AML-193 (cell line): ENCODE measurements at places on chromosomes 2 and 18.
A peak's percentile ranks its signal among the peaks of the same experiment; 100 is the strongest.

GRCh38 chr2:191358325-191359025 lies 113.3 kb downstream of the MYO1B start:
- no peak for DNase-seq

GRCh38 chr18:36706134-36706881 lies 122.5 kb downstream of the TPGS2 start:
- DNase-seq: no peak

DNA sequence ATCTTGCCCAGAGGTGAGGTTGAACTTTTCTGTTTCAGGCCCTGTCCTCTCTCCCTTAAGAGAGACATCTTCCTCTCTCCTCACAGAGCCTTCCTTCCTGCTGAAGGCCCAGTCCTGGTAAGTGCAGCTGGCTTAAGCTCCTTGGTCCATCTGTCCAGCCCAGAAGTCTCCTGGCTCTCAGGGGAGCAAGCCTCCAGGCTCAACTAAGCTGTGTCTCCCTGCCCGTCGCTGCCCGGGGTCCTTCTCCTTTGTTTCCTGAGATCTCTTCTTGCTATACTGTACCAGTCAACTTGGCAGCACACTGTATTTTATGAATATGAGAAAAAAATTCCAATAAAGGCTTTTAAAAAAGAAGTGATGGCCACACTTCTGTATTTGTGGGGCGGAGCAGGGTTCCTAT lies 77.4 kb downstream of the KCNF1 start:
- no peak for DNase-seq

DNA sequence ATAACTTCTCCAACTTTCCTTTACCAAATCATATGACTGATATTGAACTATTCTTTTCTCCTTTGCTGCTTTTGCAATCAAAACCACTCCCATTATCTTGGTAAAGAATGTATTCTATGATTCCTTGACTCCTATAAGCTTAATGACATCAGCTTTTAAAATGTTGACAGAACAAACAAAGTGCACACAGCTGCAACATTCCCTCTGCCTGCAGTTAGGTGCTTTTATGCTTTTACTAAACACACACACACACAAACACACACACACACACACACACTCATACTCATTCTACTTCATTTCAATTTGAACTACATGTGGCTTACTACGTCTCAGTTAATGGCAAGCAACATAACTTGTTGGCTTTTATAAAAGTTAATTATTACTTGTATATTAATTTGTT lies 946.6 kb downstream of the DPP10 start:
- DNase-seq: no peak

DNA sequence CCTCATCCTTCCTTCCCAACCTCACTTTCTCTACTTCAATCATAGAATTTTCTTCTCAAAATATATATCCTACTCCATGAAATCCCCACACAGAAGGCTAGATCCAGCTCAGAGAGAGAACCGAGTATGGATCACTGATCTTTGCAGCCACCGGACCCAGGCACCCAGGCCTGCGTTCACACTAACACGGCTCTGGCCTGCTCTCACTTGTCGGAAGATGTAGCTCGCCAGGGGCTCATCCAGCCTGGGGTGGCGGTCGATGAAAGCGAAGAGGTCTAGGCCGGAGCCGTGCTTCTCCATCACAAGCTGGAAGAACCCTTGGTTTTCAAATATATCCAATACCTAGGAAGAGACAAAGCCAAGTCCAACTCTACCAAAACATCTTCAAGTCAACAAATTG lies 12.7 kb upstream of the MTERF4 start:
- no peak for DNase-seq

DNA sequence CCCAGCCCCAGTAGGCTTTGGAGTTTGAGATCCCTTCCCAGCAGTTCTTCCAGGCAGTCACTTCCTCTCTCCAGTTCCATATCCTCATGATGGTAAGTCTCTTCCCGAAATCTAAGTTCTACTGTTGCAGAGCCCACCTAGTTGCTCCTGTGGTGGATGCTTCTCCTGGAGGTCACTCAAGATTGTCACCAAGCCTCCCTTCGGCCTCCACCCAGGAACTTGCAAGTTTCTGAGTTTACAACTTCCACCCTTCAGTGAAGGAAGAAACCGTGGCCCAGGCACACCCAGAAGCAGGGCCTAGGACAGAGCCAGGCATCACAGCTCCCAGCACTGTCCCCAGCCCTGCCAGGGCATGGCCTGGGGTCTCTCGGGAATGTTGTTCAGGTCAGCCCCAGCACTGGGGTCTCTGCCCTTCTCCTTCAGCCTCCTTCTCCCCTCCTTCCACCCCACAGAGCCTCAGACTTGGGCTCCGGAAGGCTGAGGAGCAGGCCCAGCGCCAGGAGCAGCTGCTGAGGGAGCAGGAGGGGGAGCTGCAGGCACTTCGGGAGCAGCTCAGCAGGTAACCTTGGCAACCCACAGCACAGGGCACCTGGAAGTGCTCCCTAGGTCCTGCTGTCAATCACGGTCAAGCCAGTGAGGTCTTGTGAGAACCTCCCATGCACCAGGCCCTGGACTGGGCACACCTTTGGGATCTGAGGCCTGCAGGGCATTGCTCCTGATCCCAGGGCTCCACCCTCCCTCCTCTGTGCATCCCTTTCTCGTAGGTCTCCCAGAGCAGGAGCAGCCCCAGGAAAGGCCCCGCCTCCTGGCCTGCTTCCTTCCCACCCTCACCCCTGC lies 7.1 kb downstream of the RUFY4 start:
- DNase-seq: no peak

GRCh38 chr2:235860871-235861270 lies 307.3 kb downstream of the GBX2 start:
- no peak for DNase-seq

GRCh38 chr2:1886405-1886992 lies 142.2 kb upstream of the PXDN start:
- no peak for DNase-seq

GRCh38 chr2:3639015-3639630 lies 18.9 kb upstream of the ALLC start:
- no peak for DNase-seq

DNA sequence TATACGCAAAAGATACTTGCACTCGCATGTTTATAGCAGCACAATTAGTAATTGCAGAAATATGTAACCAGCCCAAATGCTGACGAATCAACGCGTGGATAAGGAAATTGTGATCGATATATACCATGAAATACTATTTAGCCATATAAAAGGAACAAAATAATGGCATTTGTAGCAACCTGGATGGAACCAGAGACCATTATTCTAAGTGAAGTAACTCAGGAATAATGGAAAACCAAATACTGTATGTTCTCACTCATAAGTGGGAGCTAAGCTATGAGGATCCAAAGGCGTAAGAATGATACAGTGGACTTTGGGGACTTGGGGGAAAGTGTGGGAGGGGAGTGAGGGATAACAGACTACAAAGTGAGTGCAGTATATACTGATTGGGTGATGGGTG lies 1008.0 kb upstream of the CRIM1 start:
- DNase-seq: no peak

DNA sequence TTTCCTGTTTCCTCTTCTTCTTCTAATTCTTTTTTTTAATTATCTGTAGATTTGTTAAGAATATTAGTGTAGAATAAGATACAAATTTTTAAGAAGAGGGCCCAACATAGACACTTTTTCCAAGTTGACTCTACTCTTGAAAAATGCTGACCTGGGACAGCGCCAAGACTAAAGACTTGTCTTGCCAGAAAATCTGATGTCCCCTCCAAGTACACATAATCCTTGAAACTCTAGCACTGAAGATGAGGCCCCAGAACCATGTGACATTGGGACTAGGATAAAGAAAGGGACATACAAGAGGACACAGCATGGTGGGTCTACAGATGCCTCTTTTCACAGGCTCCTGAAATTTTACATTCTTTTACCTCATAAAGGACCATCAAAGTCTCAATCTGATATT lies 271.6 kb upstream of the SESTD1 start:
- no peak for DNase-seq

DNA sequence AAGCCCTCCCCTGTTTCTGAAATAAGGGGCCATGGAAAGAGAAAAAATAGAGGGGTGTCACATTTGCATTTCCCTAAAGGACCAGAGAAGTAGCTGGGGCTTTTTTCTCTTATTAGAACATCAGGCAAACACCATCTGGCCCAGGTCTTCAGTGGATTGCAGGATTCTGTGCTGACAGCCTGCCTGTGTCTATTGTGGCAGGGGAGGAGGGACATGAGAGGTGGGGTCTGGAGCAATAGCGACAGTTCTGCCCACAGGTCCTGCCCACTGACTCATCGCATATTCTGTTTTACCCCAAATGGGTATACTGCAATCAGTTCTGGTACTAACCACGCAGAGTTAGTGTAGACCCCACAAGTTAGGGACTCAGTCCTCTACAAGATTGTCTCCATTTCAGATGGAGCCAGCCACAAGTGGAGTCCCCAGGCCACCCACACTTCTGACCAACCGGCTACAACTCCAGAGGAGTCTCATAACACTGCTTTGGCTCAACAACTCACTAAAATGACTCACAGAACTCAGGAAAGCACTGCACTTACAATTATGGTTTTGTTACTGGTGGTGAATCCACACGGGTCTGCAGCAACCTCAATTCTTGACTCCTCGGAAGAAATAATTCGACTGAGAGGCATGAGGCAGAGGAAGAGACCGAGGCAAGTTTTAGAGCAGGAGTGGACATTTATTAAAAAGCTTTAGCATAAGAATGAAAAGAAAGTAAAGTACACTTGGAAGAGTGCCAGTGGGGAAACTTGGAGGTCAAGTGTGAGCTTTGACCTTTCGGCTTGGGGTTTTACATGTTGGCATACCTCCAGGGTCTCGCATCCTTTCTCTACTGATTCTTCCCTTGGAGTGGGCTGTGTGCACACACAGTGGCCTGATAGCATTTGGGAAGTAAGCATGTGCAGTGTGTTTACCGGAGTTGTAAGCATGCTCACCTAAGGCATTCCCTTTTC lies 146.4 kb upstream of the SPATS2L start:
- no peak for DNase-seq

GRCh38 chr2:197871780-197872456 lies 67.5 kb downstream of the PLCL1 start:
- DNase-seq: no peak

DNA sequence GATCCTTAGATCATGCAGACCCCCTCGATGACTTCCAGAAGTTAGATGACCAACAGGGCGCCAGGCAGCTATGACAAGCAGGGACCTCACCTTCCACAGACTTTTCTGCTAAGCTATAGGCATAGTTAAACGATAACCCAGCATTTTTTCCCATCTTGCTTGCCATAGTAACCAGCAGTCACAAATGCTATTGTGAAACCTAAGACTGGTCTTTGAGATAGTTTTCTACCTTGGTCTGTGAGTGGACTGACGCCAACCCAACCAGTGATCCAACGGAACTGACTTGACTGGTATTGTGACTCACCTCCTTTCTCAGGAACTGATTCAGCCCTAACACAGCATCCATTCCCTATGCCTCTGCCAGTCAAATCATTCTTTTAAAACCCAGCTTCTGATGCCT lies 361.2 kb downstream of the LRRTM4 start:
- DNase-seq: no peak

GRCh38 chr2:158561054-158561453 lies 104.3 kb downstream of the PKP4 start:
- no peak for DNase-seq

DNA sequence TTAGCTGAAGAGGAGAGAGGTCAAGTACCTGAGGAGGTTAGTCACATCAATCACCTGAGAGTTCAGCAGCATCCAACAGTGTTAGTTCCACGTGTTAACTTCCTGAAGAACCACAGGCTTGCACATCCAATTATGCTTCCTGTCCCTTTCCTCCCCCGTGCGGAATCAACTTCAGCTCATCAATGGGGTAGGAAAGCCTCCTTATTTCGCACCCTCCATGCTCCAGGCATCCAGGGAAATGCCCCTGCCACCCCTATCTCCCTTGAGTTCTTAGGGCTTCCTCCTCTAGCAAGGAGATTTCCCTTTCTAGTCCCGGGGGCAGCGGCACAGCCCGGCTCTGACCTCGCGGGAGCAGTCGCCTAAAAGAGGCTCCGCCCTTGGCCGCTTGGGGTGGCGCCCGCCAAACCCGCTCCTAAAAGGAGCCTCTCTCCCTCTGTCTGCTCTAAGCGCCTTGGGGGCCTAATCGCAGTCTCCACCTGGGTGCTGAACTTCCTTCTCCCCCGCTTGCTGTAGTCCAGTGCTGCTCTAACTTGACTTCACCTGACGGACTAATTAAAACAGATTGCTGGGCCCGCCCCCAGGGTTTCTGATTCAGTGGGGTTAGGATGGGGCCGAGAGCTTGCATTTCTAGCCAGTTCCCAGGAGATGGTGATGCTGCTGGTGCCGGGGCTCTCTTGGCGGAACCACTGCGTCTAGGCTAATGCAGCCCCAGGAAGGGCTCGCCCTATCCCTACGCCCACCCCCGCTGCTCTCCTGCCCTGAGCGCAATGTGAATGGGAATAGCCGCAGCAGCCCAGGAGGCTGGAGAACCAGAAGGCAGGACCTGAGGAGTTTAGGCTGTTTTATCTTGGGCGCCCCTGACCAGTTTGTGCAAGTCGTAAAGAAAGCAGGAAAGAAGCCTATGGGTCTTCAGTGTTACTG lies 3.4 kb upstream of the TET3 start:
- DNase-seq: peak; percentile 40

DNA sequence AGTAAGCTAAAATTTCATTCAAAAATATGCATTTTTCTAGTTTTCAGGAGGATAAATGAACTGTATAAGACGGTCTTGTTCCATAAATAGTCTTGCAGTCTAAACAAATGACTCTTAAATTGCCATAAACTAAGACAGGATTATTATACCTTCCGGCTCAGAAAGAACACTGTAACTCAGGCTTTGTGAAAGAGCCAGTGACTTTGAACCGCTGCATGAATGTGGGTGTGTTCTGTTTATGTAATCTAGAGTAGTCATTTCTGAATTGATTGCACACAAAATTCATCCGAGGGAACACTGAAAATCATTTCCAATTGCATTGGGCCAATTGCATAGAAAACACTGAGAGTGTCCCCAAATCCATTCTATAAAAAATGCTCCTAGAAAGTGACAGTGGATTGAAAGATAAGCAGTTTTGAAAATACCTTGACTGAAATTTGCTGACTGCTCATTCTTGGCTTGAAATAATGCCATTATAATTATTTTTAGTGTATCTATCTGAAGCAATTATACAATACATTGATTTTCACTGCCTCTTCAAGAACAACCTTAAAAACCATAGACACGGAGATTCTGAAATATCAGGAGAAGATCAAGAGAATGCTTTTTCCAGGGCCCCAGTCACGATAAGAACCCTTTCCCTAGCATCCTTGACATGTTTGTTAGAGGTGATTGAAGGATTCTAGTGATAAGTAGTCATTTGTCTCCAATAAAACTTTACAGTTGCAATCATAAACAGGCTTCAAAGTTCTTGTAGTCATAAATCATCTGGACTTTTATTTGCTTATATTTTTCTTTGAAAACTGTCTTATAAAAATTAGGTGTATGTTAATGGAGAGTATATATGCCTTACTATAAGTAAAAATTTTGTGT lies 55.4 kb downstream of the CNTNAP5 start:
- DNase-seq: no peak

DNA sequence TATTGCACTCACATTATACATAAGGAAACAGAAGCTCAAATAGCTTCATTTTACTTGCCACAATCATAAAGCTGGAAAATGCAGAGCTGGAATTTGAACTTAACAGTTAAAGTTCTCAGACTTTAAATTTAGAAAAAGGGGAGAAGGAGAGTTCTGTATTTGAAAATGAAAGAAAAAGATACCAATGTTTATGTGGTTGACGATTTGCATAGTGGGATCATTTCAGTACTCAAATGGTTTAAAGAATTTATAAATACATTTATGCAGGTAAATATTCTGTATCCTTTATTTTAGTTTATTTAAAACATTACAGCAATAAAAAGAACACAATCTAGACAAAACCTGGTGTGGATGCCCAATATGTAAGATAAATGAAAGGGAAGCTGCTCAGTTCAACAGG lies 25.5 kb upstream of the STAT4 start:
- DNase-seq: no peak
